ENCODE measurements at places on chromosomes 6 and 20.

DNA sequence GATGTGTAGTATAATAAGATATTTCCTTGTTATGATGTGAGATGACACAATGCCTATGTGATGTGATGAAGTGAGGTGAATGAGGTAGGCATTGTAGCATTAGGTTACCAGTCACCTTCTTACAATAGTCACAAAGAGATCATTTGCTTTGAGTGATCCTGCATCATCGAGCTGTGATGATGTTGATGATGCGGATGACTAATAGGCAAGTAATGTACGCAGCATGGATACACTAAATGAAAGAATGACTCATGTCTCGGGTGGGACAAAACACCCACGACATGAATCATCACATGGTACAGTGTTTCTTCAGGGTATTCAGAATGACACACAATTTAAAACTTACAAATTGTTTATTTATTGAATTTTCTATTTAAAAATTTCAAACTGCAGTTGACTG is 806.3 kb upstream of the GJE1 start:
- DNase-seq, result no peak

GRCh38 chr20:13995086-13995665 is at the start of gene MACROD2:
Gene MACROD2 (plus strand): TSS chr20:13995516.
- DNase-seq, result no peak

- no peak for DNase-seq
These were observed 217.5 kb downstream of the TMEM200A start for GRCh38 chr6:130583268-130583667.

DNA sequence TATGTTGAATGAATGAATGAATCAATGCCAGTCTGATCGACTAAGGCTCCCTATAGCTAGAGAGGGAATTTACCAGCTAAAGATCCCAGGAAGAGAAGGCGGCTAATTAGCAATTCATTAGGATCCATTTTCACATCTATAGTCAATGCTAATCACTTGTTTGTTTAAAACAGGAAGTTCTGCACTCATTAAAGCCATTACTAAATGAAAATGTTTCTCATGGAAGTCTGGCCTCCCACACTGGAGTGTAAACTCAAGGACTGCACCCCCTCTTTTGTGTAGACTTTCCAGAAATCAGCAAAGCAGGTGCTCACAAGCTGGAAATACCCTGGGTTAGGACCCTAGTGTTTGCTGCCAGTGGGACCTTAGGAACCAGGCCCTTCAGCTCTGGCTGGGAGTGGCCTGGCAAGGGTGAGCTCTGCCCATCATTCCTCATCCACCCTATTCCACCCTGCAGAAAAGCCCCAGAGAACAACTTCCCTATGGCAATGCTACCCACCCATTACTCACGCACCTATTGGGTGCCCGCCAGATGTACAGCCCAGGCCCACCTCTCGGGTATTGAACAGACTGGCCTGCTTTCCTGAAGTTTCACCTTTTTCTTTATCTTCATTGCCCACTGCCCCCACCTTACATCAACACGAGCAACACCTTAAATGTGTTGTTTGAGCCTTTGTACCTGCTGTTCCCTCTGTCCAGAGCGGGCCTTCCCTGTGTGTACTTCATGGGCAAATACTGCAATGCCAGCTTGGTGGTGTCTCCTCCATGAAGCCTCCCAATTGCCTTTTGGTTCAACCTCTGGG is 60.8 kb downstream of the TTI1 start:
- DNase-seq, result no peak

DNA sequence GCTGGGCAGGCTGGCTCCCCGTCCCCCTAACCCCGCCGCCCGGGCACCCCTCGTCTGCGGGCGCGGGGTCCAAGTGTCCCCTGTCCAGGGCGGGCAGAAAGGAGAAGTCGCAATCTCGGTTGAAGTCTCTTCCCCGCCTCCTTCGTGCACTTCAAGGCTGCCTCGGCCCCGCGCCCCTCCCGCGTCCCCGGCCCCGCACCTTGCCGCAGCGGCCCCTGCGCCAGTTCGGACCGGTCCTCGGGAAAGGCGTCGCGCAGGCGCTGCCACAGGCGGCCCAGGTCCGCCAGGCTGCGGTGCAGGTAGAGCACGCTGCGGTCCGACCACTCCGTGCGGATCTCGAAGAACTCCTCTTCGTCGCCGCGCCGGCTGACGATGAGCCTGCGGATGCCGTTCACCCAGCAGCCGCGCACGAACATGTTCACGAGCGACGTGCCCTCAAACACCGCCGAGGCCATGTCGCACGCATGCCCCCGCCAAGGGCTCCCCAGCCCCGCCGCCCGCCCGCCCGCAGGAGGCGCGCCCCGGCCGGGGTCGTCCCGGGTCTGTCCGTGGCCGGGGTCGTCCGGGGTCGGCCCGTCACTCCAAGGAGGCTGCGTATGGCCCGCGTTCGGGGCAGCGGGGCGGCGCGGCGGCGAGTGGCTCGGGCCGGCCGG is at the start of gene PXDC1:
Gene PXDC1, minus strand, starts transcription at position 637 of the 653 bp plus-strand sequence. Its CDS starts 182 bp downstream, at position 455.
- no peak for DNase-seq

DNA sequence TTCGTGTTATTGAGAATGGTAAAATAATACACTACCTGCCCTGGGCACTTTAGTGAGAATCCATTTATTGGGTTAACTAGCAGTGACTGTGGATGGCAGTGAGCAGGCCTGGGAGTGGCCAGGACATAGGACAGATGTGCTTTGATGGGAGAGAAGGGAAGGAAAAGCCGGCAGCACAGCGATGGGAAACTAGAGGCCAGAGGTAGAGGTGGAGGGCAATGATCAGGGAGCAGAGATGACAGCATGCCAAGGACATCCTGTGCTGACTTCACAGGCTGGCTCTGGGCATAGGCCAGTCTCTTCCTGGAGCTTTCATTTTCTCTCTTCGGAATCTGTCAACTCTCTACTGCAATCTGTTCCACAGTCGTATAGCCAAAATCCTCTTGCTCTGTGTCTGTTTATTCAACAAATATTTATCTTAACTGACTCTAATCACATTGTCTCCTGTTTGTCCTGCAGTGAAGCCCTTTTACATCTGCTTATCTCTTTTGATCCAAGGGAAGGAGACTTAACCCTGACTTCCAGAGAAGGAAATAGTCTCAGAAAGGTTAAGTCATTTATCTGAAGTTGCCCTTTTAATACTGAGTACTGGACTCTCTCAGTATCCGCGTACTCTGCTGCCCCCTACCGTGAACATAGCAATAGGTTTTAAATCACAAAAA is 18.4 kb upstream of the MMP24 start:
- peak; percentile 64 for DNase-seq

GRCh38 chr20:23363257-23363649 is 1.3 kb downstream of the GZF1 start:
- DNase-seq, result no peak

DNA sequence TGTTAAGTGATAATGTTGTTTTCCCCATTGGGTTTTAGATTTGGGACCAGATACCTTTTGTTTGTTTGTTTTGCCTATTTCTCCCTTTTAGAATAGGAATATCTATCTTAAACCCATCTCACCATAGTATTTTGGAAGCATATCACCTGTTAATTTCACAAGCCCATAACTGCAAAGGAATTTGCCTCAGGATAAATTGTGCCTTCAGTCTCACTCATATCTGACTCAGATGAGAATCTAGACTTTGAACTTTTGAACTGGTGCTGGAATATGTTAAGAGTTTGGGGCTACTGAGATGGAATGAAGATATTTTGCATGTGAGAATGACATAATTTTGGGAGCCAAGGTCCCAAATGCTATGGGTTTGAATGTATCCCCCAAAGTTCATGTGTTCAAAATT is 607.4 kb downstream of the HACE1 start:
- DNase-seq, result no peak

DNA sequence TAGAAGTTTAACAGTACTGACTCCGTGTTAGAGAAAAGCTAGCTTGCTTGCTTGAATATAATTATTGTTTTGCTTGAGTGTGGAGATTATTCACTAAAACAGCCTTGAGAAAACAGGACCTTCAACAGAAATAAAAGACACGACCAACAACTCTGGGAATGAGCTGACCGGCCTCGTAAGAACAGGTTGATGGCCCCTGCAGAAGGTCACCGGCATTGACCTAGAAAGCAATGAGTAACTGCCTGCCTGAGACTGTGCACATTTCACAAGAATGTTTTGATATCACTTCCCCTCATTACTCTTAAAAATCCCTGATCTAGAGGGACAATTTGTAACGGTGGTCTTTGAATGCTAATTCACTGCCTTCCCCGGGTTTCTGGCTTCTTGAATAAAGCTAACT is 49.4 kb downstream of the SEL1L2 start:
- no peak for DNase-seq

GRCh38 chr6:107740496-107741190 is 83.5 kb downstream of the SCML4 start:
- DNase-seq, result no peak

GRCh38 chr6:104312851-104313250 is 546.9 kb downstream of the HACE1 start:
- DNase-seq, result no peak

- DNase-seq, result no peak
These were observed 8.1 kb downstream of the NPBWR2 start for GRCh38 chr20:64099086-64099786.

DNA sequence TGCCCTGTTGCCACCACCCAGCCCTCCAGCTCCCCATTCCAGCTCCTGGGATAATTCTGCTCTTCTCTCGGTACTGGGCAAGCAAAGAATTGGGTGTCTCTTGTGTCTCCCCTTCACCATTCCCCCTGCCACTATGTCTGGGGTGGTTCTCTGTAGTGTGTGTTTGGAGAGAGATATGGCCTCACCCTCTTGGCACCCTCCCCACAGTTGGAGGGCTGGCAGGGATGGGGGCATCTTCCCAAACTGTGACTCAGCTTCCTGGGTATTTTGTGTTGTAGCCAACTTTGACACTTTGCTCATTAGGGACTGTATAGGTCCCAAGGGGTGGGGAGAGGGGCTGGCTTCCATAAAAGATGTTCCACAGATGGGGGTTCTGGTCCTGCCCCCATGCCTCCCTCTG is 1.7 kb downstream of the TNXB start:
- DNase-seq, result no peak

GRCh38 chr6:10402648-10403311 is 12.1 kb downstream of the TFAP2A start:
- no peak for DNase-seq

DNA sequence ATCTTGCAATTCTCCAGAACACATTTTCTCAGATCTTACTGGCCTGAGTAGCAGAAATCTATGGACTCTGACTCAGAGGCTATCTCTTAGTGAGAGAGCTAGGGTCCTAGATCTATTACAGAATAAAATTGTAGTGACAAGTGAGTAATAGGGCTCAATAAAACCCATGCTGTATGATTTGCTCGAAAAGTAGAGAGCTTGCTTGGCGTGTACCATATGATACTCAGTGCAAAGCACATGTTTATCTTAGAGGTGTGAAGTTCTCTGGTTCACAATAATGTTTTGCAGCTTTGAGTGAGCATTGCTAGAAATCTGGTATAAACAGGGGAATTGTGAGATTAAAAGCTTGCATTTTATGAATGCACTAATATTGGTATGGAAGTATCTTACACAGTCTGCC is 87.8 kb upstream of the PRSS16 start:
- DNase-seq, result no peak

DNA sequence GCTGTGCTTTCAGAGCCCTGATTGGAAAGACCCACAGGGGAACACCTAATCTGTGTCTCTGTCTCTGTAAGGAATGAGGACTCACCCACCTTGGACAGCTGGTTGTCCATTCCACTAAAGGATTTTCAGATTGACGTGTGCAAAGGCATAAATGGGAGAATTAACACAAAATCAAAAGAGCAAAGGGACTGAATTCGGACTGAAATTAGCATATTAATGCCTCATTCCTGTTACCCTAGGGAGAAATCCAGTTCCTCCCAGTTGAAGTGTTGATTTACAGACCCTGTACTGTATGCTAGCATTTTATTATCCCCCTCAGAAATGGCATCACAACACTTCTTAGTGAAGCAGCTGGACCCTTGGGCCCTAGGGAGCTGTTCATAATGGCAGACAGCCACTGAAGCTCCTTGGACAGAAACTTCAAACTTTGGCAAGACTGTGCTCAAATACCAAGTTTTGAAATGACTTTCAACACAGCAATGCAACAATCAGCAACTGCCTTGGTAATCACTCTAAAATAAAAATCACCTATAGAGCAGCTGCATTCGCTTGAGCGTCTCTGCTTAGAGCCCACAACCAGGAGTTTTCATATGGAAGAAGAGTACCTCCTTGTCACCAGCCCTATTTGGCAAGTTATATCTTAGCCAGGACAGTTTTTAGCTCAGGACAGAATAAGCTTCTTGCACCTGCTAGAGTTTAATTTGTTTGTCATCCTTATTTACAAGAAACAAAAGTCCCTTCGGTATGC is 118.1 kb downstream of the TRDN start:
- no peak for DNase-seq

DNA sequence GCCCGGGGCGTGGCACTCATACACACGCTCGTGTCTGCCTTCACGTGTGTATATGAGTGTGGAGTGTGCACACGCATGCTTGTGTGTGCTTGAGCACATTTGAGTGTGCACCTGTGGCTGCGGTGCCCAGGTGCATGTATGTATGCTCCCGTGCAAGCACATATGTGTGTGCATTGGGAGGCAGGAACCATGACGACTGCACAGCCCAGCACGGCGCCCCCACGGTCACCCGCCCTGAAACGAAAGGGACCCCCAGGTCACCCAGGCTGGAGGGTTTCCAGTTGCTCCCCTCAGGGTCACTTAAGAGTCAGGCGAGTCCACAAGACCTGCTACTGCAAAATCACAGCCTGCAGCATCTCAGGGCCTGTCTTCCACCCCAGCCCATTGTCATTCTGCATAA is 94.7 kb downstream of the YTHDF1 start:
- DNase-seq, result no peak

DNA sequence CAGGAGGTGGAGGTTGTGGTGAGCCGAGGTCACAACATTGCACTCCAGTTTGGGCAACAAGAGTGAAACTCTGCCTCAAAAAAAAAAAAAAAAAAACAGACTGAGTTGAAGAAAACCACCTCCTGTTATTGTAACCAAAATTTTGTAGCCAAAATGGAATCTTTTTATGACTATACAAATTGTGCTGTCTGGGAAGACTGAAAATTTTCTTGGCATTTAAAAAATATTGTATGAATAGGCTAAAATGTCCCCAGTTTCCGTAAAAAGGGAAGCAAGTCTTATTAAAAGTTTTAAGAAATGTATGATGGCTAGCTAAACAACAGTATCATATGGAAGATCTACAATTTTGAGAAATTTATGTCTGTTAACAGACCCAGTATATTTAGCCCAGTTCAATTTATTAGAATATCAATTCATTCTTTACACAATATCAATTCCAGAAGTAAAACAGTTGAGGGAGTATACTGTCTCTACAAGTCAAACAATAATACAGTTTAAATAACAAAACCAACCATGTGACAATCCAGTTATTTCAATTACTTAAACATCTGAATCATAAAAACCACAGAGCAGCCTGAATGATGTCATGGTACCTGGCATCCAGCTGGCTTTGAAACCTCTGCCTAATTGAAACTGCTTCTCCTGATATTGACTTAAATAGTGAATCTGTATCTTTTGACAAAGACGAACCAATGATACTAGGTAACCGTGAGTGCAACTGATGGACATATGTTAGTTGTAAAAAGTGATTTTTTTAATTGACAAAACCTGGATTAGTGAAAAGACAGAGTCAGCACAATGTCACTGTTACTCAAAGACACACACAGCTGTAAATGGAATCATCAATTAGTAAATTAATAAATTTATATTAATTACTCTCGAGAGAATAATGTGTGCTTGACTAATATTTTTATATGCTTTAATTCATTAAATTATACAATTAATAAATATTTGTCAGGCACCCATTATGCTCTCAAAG is 166.6 kb upstream of the MARCKS start:
- DNase-seq, result no peak

Data from activated naive CD8-positive, alpha-beta T cell treated with anti-CD3 and anti-CD28 coated beads, Interleukin-2, amount 50 U/mL, for 16 hours (primary cell).